ENCODE measurements at places on chromosomes 5 and 9.

DNA sequence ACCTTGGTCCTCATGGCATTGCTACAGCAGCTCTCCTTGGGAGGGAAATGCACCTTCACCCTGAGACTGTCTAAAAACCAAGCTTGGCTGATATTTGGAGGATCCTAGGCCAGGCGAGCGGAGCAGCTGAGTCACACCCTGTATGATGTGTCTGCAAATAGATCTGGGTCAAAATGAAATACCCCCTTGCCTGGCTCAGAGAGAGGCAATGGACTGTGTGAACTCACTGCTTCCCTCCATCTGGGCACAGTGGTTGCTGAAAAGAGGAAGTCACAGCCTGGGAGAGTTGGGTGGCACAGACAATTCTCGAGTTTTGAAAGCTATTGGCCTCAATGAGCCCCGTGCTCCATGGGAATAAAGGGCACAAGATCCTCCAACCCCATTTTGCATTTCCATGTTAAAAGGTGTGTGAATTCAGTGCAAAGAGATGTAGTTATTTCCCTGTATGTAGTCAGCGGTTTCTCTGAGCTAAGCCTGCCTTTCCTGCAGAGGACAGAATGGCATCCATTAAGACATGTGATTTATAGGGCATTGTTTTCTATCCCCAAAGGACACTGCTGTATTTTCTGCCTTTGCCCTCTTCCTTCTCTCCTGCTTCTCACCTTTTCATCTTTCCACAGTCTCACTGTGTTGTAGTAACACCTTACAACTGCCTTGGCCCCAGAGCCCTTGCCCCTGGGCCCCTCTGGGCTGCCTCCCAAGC is 177.2 kb downstream of the GADD45G start:
- no peak for DNase-seq

- no peak for DNase-seq
Observed at GRCh38 chr9:75121914-75122558, 33.7 kb downstream of the OSTF1 start.

DNA sequence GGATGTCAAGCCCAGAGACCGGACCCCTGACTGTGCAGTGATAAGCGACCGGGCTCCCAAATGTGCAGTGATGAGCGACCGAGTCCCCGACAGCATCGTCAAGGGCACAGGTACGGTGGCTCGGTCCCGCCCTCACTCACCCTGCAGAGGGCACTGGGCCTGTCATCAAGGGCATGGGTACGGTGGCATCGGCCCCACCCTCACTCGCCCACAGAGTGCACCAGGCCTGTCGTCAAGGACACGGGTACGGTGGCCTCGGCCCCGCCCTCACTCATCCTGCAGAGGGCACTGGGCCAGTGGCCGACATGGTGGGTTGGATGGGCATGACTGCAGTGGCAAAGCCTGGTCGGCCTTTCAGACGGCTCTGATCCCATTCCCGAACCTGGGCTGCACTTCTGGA is 9.7 kb upstream of the LRRC14B start:
- DNase-seq = no peak

DNA sequence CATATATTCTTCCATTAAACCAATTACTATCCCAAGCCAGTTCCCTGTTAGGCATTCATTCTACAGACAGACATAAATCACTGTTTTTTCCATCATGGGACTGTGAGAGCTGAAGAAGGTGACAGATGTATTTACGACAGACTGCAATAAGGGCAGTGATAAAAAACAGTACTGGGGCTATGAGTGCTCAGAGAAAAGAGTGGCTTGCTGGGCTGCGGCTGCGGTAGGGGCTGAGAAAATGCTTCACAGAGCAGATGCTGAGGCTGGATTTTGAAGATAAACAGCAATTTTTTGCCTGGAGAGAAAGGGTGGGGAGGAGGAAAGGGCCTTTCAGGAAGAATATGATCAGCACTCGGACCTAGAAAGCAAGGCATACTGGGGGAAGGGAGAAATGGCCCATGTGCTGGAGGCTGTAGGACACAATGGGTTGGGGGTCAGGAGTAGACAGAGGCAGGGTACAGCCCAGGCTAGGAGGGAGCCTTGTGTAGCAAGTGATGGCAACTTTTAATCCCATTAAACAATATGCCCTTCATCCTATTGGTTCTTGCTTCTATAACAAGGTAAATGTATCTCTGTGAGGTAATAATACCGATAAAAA is 279.3 kb downstream of the ASTN2 start:
- no peak for DNase-seq

- no peak for DNase-seq
Observed at GRCh38 chr5:9182899-9183695, 362.8 kb downstream of the SEMA5A start.

GRCh38 chr9:88266416-88266815 is 121.8 kb upstream of the SPIN1 start:
- no peak for DNase-seq

DNA sequence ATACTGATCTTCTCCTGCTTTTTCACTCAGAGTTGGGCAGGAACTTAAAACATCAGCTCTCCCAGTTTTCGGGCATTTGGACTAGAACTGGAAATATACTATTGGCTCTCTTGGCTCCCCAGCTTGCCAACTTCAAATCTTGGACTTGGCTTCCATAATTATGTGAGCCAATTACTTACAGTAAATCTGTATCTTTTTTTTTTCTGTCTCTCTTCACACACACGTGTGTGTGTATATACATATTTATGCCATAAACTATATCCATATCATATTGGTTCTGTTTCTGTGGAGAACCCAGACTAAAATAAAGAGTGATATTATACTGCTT is 379.6 kb upstream of the PRR16 start:
- DNase-seq = no peak

GRCh38 chr9:112819635-112820496 is 69.3 kb downstream of the SNX30 start:
- DNase-seq = no peak

DNA sequence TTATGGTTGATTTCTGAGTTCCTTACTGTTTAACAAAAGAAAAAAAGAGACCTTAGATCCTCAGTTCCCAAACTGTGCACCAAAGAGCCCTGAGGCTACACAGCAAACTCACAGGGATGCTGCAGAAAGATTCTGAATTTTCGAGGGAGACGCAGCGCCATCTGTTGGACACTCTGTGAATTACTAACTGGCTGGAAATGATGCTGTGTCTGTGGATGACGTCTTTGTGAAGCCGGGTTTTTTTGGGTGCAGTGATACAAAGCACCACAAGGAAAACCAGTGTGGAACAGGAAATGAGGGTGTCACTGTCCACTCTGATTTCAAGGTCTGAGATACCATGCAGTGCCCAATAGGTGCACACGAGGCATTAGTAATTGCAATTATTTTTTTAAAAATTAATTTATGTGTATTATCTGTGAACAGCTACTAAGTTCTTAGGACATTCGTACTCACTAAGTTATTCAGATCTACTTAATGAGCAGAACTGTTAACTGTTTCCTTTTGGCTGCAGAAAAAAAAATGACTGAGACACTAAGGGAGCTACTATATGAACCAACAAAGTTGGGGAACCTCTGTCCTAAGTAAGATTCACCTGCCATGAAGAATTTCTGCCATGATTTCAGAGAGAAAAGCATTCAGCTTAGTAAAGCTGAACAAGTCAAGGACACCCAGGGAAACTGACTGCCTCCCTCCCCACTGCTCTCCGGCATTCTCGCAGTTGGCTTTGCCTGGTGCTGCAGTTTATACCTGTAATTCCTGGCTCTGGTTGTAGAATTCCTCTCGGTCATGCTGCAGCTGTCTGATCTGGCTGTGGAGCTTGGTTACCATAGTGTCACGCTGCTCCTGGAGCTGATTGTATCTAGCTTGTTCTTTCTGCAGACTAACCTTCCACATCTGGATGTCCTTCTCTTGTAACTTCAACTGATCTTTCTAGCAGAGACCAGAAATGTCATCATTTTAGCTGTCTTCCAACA is 23.4 kb downstream of the SPACA9 start:
- DNase-seq = no peak

DNA sequence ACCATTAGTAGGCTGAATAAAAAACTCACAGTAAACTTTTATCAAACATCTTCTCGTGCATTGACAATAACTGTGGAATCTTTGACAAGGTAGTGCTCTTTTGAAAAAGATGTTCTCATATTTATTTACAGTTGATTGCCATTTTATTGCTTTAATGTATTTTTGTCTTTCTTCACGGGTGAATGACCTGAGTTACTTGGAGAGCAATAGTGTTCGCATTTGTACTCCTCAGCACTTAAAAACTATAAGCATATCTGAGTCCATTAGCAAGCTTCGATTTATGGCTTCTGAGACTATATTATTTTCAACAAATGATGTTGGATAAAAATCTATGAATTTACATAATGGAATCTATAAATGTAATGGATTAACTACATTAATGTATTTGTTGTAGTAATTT is 1012.3 kb downstream of the CDH9 start:
- DNase-seq = no peak

- no peak for DNase-seq
Observed at GRCh38 chr9:32431940-32432555, 47.6 kb downstream of the ACO1 start.

- no peak for DNase-seq
Observed at GRCh38 chr5:126982926-126983873, 47.2 kb downstream of the MARCHF3 start.

DNA sequence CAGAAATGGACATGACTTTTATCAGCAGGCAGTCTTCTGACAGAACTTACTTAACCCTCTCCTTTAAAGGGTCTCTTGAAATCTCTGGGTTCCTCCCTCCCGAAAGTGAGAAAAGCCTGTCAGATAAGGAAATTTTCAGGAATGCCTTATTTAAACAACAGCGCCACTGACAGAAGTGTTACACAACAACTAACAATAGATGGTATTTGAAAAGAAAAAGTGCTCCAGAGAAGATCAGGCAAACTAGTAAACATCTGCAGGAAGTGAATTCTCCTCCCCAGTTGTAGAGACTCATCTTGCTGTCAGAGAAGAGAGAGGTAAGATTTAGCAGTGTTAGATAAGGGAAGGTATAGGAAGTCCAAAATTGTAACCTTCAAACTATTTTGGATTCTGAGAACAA is 107.2 kb upstream of the NFIL3 start:
- DNase-seq = no peak

DNA sequence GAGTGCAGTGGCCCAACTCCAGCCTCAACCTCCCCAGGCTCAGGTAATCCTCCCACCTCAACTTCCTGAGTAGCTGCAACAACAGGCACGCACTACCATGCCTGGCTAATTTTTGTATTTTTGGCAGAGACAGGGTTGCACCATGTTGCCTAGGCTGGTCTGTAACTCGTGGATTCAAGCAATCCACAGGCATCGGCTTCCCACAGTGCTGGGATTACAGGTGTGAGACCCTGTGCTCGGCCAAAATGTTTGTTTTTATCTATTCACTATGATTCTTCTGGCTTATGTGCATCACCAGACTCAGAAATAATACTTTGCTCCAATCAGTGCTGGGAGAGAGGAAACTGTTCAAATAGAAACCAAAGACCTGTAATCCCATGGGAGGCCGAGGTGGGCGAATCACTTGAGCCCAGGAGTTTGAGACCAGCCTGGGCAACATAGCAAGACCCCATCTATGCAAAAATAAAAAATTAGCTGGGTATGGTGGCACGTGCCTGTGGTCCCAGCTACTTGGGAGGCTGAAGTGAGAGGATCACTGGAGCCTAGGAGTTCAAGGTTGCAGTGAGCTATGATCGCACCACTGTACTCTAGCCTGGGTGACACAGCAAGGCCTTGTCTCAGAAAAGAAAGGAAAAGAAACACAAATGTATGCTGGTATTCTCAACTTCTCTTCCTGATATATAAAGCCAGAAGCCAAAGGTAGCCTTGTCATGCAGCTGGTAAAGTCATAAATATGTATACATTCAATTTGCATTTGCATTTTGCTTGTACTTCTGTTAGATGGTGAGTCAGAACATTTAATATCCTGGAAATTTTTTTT is 4.5 kb downstream of the PIP5K1B start:
- DNase-seq = no peak

- no peak for DNase-seq
Observed at GRCh38 chr9:30575691-30576090, 1808.8 kb upstream of the ACO1 start.

- no peak for DNase-seq
Observed at GRCh38 chr5:180799194-180799593, 3.4 kb downstream of the MGAT1 start.

DNA sequence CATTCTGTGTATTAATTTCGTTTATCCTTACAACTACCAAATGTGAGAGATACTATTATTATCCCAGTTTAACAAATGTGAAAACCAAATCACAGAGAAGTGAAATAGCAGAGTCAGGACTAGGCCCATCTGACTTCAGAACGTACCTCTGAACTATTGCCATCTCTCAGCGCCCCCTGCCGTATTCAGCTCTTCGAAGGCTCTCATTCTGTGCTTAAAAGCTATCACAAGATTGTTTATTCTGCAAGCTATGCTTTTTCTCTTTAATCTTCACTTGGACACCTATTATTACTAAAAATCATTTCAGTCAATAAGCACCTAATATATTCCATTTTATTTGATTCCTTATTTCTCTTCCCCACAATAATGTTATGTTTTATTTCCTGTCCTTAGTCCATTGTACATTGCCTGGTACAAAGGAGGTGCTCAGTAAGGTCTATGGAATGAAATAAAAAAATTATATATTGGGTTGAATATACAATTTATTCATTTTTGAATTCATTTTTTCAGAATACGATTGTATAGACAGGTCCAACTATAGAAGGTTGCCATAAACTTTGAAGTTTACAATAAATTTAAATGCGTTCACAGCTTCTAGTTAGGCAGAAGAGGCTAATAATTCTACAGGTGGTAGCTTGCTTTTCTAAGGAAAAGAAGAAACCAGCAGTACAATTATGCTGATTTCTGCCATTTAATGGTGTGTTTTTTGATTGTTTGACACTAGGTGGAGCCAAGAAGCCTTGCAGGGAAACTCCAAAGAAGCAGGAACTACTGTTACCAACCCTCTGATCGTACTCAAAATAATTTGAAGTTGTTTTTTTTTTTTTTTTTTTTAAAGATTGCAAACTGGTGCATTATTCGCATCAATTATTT is 202.2 kb upstream of the DMRTA1 start:
- no peak for DNase-seq

DNA sequence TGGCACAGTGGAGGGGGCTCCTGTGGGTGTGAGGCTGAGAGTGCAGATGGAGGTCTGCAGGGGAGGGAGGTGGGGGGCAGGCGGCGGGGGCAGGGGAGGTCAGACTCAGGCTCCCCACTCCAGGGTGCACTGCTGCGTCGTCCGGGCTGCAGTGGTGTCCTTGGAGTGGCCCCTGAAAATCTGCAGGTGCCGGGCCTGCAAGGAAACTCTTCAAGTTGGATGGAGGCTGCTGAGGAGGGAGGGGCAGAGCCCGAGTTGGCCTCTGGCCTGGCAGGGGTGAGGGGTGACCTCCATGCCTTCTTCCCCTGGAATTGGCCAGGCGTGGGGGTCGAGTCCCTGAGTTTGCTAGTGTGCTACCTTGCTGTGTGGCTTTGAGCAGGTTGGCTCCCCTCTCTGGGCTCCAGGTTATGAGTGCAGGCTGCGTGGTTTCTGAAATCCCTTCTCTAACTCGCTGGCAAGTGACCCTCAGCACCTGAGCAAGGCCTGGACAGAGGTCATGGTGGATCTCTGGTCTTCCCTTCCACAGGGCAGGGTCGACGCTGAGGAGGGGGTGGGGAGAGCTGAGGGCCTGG is 888 bp downstream of the ADAMTSL2 start:
- no peak for DNase-seq

- DNase-seq = no peak
Observed at GRCh38 chr5:74051076-74051475, 425.1 kb downstream of the ARHGEF28 start.

All from cortex of kidney (tissue), 1 donor.